CD8-positive, alpha-beta T cell (primary cell): ENCODE measurements at places on chromosomes 2 and 18. TPM values are rescaled to one million over a fixed set of nuclear protein-coding genes. Genes with fewer than 3 reads are reported as not detected.

KCNK3 gene
- total RNA-seq: not detected

SERPINB13 gene
- total RNA-seq: not detected

GPR39 gene
- not detected for total RNA-seq

DNA sequence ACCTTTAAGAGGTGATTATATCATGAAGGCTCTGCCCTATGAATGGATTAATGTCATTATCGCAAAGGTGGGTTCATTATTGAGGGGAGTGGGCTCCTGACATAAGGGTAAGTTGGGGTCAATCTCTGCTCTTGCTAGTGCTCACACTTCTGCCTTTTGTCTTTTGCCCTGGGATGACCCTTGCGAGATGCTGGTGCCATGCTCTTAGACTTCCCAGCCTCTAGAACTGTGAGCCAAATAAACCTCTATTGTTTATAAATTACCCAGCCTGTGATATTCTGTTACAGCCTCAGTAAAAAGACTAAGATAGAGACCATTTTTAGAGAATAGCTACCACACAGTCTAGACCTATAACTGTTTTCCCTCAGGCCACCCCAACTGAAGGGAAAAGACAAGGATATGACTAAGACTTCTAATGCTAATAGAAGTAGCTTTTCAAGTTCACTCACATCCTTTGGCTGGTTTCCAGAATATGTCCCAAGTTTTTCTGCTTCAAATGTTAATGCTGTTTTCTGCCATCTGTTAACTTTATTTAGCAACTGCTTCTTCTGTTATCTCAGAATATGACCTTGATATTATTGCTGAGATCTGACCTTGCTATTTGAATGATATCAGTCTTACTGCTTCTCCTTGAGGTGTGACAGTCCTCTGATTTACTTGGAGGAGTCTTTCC lies 65.1 kb upstream of the STAM2 start:
- no peak for DNase-seq

DNA sequence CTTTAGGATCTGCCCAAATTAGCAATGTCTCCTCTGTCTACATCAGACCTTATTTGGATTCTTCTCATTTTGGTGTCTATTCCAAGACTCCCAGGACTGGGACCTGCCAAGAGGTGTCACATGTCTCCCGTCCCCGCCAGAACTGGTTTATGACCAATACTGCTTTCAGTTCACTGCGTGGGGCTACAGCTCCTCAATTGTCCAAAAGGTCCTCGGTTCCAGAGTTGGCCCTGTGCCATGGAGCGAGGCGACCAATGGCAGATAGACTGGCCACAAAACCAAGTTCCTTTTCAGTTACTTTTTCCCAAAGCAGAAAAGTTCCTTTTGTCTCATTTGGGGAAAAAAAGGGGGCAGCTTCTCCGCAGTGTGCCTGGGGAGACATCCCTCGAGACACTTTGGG lies 144.1 kb upstream of the ZNF236 start:
- DNase-seq: no peak

DNA sequence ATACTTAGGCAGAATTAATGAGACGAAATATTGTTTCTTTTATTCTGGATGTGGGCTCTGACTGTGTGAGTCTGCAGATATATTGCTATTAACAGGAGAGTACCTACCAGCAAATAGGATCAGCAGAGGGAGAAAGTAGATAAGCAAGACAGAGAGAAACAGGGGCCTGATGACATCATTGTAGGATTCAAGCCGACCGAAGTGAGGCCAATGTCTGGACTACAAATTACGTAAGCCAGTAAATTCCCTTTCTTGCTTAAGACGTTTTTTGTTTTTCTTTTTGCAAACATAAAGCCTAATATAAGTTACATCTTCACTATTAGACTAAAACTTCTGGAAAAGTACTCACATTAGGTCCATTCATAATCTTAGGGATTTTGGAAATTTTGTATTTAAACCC lies 21.4 kb upstream of the PTPRM start:
- DNase-seq: no peak
